Activated CD4-positive, alpha-beta T cell treated with anti-CD3 and anti-CD28 coated beads, Interleukin-2, amount 50 U/mL, for 1 hour (primary cell): ENCODE measurements at places on chromosomes 2 and 18.

DNA sequence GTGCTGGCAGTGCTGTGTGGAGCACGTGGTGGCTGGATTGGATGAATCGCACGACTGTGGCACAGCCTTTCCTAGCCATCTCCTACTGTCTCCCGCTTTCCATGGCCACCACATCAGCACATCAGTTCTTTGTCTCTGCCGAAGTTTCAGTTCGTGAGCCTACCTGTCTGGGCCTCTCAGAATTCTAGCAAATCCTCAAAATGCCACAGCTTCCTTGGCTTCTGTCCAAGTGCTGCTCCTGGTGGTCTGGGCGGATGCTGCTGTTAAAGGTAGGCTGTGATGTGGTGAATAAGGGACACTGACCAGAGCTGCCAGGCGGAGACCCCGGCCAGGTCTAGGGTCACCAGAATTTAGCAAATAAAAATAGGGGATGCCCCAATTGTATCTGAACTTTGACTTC lies 237.4 kb downstream of the LPIN1 start:
- no peak for DNase-seq

DNA sequence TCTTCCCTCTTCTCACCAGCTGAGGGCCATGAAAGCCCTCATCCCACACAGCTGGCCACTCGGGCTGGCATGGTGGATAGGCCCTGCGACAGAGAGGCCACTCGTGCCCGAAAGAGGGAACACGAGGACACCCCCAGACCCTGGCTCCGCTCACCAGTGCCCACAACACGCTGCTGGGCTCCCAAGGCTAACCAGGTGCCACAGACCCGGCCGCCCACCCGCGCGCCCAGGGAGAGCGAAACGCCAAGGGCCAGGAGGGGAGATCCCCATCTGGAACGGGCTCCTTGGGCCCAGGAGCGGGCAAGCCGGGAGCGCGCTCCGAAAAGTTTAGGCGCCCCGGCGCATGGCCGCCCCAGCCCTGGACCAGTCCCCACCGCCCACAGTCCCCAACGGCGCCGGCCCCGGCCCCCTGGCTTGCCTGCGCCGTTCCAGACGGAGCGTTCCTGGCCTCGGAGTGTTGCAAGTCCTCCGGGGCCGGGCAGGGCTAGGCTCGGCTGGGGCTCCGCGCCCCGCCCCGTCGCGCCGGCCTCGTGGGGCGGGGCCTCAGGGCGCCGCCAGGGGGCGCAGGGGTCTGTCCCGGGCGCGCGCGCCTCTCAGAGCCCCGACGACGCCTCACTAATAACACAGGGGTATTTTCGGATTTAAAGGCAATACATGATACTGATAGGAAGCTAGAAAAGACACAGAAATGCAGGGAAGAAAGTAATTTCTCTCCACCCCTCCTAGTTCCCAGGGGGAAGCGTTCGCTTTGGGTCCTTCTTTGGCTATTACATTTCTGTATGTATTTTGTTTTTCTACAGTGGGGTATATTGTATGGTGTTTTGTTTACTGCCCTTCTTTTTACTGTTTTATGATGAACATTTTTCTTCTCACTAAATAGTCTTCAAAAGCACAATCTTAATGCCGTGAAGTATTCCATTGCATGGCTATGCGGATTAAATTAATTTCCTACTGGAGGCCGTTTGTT lies at the start of gene TMBIM1:
Gene TMBIM1, minus strand, starts transcription at position 456 of the 967 bp plus-strand sequence. CDS start 10,362 bp downstream, outside the sequence.
- DNase-seq: peak; percentile 80

DNA sequence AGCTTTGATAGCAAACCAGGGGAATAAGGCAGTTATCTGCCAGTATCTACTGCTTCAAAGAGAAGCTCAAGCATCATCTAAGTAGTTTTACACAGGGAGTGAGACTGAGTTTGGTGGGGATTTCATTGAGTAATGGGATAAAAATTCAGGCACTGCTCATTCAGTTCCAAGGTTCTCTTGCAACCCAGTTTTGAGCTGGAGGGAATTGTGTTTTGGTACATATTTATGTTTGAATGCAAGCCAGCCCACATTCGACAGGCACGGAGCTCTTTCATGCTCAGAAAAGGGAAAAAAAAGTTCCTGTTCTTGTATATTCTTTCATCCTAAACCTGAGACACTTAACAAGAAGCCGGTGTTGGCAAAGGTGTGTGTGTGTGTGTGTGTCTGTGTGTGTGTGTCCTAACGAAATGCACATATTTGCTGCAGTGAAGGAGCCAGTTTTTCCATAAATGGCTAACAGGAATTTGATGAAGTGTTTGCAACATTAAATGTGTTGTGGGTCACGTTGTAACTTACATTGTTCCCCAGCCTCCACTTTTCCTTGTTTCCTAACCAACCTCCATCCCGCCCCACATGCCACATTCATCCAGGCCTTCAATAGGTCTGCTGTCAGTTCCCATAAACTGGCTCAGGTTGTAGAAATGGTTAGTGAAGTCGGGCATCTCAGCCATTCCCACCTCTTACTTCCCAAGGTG lies 311.1 kb downstream of the TXNL1 start:
- no peak for DNase-seq

DNA sequence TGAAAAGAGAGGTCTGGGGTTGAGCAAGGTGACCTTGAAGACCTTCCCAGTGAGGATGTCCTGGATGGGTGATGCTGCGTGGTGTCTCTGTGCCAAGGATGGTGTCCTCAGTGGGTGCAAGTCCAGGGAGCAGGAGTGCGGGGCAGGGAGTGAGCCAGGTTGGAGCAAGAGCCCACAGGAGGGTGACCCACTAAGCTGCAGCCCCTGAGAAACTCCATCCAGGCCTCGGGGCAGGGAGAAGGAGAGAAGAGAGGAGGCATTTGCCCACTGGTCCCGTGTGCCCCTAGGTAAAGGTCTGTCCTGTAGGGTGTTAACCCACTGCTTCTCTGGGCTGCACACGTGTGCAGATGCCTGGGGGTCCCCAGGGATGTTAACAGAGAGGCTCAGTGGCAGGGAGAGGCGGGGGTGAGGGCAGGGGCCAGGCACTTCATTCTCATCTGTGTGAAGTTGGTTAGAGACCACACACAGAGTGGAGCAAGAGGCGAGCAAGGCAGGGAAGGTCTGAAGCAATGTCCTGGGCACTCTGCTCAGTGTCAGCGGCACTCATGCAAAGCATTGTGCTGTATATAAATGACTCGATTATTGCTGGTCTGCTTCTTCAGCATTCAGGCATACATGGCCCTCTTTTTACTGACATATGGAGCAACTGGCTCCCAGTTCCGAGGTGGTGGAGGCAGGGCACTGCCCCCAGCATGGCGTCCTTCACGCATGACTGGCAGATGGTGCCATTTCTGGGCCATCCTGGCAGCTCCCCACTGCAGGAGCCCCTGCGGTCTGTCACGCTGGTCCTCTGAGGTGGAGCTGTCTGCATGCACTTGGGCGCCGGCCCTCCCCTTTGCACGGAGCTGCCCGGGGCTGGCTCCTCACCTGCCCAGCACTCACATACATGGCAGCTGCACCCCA lies 117.2 kb upstream of the HS6ST1 start:
- no peak for DNase-seq

GRCh38 chr2:203875471-203875870 lies 7.9 kb downstream of the CTLA4 start:
- no peak for DNase-seq

DNA sequence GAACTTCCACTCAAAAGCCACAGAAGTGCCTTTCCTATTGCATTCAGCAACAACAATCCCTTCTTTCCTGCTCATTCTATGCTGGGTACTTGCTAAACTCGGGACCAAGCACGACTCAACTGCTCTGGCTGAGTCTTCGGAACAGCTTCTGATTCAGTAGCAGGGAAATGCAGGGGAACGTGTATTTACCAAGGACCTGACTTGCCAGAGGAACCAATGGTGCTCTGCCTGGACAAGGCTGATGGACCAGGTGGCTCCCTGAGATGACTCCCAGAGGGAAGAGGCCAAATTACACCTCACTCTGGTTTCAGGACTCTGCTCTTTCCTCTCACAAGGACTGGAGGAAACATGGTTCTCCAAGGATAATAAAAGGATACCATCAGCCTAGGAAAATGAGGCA lies 12.2 kb downstream of the CXCR2 start:
- DNase-seq: no peak

DNA sequence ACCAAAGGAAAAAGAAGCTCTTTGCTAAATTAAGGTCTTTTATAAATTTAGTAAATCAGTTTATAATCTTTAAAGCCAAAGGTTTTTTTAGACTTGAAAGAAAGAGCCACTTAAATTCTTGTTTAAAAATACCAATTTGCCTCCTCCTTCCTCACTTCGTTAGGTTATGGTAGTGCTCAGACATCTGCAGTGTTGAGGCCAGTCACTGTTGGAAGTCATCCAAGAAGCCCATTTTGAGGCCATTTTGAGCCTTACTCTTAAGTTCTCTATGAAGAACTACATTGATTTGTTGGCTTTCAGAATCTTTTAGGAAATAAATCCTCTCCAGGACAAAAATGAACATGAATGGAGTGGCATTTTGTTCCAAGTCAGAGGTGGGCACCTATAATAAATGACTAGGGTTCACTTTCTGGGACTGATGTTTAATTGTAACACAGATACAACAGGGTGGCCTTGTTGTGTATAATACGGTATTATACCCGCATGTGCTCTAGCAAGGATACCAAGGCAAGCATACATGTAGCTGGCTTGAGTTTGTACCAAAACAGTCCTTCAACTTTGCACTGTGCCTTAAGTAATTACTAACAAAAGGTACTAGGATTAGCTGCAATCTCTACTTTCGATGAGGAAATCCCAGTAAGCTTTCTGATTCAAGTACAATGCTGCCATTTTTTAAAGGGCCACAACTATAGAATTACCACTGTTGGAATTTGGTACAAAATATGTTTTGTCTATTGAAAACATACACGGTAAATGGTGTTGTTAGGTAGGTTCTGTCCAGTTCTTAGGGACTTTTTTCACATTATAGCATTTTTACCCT lies 22.8 kb downstream of the SLC66A3 start:
- no peak for DNase-seq

DNA sequence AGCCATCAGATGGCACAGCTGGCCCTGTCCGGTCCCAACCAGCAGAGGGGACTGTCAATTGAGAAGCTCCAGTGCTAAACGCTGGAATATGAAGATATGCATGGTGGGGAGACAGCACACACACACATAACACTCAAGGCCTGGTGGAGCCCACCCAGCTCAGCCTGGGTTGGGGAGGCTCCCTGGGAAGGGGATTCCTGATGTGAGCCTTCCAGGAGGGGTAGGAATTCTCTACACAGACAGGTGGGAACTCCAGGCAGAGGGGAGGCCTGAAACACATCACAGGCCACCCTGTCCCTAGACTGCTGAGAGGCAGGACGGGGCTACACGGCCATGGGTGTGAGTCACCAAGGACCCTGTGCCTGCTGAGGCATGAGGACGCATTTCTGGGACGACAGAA lies 49.4 kb upstream of the SH3RF3 start:
- DNase-seq: no peak

- DNase-seq: no peak
Measured at GRCh38 chr2:223618172-223619035, 16.2 kb upstream of the SCG2 start.

DNA sequence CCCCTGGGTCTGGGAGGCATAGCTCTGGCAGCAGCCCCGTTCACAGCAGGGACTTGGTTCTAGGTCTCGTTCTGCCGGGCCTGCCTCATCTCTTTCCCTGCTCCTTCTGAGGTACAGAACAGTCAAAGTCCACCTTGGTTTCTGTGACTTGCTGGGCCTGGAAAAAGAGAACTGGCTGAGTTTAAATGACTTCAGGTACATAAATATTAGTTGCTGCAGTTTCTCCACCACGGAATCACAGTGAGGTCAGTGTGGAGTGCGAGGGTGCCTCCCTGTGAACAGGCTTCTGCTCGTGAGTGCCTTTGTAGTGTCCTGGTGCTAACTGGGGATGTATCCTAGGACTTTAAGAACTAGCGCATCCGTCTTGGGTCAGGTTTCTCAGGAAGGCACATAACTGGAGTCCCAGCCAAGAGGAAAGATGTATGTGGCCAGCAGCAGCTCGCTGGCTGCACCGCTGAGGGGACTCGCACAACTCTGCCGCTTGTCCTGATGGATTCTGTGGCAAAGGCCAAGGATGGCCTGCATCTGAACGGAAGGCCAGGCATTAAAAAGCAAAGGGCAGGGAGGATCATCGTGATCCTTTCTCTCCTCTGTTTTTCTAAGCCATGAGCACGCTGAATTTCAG lies 188.6 kb downstream of the SH3RF3 start:
- DNase-seq: no peak

DNA sequence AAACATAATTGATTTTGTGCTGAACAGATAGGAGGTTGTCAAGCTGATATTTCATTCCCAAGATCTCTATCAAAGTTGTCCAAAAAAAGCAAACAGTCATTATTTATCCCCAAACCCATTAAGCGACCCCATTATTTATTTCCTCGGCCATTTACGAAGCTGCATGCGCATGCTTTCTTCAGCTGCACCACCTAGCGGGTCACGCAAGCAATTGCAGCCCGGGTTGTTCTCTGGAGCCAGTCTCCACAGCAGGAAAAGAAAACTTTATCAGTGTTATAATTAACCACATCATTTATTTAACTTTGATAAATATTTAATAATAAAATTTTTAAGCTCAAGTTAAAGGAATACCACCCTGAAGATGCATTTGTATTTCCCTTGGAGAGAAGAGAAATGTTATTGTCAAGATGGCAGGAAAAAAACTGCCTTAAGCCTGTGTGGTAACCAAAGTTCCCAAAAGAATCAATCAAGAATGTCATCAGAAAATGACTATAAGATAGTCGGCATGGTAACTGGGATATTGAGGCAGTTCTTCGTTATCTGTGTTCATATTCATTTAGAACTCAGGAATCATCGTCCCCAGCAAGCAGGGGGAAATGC lies 304.7 kb downstream of the FBXO15 start:
- DNase-seq: peak; percentile 21
